Stimulated activated effector memory CD8-positive, alpha-beta T cell treated with anti-CD3 and anti-CD28 coated beads, Interleukin-12 subunit alpha, Interleukin-12 subunit beta, amount 100 ng/mL, for 72 hours (primary cell): ENCODE measurements at places on chromosomes 2 and 18.

GRCh38 chr18:59395226-59396175 is 36.4 kb upstream of the LMAN1 start:
- no peak for DNase-seq

- no peak for DNase-seq
Measured at GRCh38 chr2:195442458-195443175, 214.4 kb upstream of the SLC39A10 start.

DNA sequence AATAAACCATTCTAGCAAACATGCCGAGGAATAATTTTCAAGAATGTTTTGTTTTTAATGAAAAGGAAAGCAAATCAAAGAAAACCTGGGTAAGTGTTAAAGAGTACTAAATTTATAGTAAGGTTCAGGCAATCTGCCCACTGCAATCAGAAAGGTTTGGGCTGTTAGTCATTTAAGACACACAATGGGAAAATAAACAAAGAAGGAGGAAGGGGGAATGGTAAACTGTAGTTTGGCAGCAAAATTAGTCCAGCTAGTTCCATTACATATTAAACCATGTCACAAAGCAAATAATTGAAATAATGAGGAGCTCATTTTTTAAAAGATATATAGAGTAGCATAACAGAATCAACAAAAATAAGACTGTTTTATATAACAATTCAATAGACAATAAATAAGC is 87.5 kb upstream of the COPS8 start:
- no peak for DNase-seq

DNA sequence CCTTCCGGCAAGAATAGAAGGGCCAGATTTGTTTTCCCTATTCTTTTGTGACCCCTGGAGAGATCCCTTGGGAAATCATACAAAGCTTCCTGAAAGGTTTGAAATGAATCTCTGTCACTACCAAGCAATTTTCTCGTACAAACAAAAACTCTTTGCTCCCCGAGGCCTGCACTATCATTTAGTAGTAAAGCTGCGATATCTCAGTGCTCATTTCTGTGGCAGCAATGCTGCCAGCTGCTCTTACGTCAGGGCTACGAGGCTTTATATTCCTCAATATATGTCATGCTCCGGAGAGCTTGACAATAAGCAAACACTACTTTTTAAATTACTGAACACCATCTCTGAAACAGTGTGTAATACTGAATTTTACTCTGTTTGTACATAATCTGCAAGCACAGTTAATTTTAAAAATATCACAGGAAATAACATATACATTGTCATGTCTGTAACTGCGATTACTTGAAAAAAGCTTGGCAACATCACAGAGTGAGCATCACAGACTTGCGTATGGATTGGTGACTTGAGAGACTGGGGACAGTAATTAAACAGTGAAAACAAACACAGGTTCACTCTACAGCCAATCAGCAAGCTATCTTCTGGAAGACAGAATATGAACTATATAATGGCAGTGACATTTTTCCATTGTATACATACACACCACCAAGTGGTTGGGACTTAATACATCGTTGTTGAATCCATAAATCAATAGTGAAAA is 403.3 kb upstream of the NETO1 start:
- no peak for DNase-seq

DNA sequence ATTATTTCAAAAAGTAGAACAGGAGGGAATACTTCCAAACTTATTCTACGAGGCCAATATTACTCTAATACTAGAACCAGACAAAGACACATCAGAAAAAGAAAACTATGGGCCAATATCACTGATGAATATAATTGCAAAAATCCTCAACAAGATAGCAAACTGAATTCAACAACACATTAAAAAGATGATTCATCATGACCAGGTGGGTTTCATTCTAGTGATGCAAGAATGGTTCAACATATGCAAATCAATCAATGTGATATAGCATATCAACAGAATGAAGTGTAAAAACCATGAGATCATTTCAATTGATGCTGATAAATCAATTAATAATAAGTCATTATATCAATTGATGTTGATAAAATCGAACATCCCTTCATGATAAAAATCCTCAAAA is 22.4 kb upstream of the EML6 start:
- DNase-seq = no peak

DNA sequence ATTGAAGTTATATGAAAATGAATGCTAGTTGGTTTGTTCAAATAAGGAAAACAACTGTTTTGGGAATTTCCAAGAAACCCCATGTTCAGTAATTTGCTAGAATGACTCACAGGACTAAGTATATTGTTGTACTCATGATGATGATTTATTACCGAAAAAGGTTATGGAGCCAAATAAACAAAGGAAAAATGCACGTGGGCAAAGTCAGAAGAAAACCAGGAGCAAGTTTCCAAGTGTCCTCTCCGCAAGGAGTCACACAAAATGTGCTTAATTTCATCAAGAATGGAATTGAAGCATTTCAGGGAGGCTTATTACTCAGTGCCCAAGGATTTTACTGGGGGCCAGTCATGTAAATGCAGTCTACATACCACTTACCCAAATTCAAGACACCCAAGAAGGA is 1652.4 kb upstream of the TMEFF2 start:
- no peak for DNase-seq

- DNase-seq = no peak
Measured at GRCh38 chr2:28247290-28247689, 145.4 kb upstream of the FOSL2 start.

GRCh38 chr2:151053661-151053990 is 208.0 kb downstream of the RBM43 start:
- DNase-seq = no peak

- DNase-seq = no peak
Measured at GRCh38 chr2:161998857-161999256, 75.2 kb downstream of the DPP4 start.

- no peak for DNase-seq
Measured at GRCh38 chr2:217733461-217733860, 269.3 kb downstream of the TNS1 start.

- DNase-seq = no peak
Measured at GRCh38 chr2:105320651-105321215, 8.8 kb downstream of the TGFBRAP1 start.

GRCh38 chr18:13231151-13231550 is 12.6 kb downstream of the LDLRAD4 start:
- DNase-seq = no peak

DNA sequence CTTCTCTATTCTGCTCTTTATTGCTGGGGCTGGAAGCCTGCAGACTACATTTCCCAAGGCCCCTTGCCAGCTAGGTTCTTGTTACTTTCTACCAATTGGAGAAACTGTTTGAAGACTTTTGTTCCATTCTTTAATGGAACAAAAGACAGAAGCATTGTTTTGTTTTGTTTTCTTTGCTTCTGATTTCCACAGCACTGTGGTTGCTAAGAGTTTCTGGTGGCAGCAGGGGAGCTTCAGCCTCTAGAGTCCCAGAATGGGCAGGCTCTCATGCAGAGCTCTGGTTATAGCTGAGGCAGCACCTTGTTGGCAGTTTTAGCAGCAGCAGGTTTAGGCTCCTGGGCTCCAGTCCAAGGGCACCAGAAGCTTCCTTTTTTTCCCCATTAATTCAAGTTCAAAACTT is 234.3 kb downstream of the ETAA1 start:
- DNase-seq = no peak

DNA sequence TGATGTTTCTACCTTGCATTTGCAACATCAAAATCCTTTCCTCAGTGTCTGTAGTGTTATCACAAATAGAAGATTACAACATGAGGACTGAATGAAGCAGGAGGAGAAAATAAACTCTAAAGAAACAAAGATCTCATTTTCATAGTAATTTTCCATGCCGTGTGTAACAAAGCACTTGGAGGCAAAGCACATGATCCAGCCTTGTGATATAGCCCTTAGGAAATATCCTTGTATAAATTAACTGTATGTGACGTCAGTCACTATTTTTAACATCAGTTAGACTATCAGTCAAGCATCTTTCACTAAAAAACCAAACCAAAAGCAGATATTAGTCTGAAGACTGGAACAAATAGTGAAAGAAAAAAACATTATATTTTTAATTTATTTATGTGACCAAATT is 492.1 kb upstream of the CNTNAP5 start:
- no peak for DNase-seq

DNA sequence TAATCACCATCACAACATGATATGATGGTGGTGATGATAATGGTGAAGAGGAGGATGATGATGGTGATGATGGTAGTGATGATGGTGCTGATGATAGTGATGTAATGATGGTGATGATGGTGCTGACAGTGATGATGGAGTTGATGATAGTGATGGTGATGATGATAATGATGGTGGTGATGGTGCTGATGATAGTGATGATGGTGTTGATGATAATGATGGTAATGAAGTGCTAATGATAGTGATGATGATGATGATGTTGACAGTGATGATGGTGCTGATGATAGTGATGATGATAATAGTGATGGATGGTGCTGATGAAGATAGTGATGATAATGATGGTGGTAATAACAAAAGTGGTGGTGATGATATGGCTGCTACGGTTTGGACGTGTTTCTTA is 4.4 kb upstream of the GPR148 start:
- DNase-seq = no peak

- no peak for DNase-seq
Measured at GRCh38 chr2:20449501-20450200, 2.8 kb downstream of the RHOB start.

DNA sequence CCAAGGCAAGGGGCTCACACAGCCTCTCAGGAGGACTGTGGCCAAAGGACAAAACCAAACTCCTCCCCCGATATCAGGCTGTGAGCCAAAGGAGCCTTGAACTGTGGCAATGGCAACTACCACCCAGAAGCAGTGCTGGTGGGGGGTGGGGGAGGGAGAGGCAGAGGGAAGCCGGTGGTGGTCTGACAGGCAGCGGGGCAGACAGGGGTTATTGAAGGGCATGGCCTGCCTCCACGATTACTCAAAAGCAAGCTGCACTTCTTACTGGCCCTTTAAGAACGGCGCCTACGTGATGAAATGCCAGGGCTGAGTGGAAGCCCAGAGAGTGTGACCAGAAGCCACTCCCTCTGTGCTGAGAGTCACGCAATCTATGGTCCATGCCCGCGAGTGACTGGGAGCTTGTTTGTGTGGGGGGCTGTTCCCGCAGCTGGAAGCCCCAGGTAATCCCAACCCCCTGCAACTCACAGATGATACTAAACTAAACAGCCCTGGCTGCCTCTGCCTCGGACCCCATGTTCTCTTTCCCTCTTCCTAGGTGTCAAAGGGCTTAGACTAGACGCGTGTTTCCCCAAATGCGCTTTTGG is 128.2 kb upstream of the CXCR4 start:
- DNase-seq = no peak

GRCh38 chr2:83280391-83280790 is 1178.7 kb downstream of the SUCLG1 start:
- DNase-seq = no peak

- no peak for DNase-seq
Measured at GRCh38 chr2:69616755-69617154, 26.8 kb downstream of the AAK1 start.

DNA sequence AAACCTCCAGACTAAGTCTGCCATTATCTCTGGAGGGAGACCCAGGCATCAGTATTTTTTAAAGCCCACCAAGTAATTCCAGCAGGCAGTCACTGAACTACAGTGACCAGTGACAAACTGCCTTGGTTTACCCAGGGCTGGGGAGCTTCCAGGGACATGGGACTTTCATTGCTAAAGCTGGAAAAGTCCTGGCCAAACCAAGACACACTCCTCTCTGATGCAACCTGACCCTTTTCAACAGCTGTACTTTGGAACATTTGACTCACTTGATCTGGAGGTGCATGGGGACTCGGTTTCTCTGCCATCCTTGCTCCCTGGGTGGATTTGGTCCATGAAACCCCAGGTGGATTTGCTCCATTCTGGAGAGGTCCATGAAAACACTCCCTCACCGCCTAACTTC is 7.0 kb downstream of the MRO start:
- DNase-seq = no peak

GRCh38 chr2:189592353-189592984 is 11.9 kb upstream of the SLC40A1 start:
- DNase-seq = no peak
